Muscle of arm (tissue), 14 donors: ENCODE measurements at places on chromosomes 6 and 20. TPM values are rescaled to one million over a fixed set of nuclear protein-coding genes. Genes with fewer than 3 reads are reported as not detected.
A peak's percentile ranks its signal among the peaks of the same experiment; 100 is the strongest.

DNA sequence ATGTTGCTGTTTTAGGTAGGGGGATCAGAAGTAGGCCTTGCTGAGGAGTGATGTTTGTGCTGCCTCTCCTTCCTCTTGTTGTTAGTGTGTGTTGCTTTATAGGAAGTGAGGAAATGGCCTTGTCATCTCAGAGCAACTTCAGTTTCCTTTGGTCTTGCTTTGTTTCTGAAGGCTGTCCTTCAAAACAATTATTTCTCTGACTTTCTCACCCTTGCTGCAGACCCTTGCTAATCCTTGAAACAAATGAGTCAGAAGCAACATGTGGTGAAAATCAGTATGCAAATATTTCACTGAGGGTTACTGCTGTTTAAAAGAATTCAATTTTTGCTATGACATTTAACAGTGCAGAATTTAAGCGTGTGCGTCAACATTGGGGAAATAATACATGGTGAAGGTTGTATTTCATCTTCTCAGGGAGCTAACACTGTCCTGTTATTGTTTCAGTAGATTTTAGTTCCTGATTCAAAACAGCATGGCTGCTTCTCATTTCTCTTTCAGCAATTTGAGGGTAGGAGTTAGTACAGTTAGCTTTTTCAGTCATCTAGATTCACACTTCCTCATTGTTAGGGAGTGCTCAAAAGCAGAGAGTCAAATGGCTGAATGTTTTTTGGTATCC lies 13.8 kb downstream of the RNF144B start:
- no peak for DNase-seq

The TP53TG5 gene
- 0.82 TPM for polyA plus RNA-seq

DNA sequence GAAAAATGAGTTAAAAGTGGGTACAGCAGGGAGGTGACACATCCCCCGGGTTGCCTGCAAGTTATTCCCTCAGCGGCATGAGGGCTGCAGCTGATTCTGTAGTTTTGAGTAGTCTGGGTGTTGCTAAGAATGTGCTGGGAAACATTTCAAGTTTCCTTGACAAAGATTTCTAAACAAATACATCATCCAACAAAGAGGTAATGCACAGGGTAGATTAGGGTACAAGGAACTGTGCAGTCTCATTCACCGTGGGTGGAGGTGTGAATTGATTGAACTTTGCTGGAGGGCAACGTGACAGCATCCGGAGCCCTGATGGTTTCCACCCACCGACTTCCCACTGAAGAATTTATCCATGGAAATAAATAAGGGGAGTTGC lies 21.8 kb downstream of the CASS4 start:
- peak; percentile 24 for DNase-seq

DNA sequence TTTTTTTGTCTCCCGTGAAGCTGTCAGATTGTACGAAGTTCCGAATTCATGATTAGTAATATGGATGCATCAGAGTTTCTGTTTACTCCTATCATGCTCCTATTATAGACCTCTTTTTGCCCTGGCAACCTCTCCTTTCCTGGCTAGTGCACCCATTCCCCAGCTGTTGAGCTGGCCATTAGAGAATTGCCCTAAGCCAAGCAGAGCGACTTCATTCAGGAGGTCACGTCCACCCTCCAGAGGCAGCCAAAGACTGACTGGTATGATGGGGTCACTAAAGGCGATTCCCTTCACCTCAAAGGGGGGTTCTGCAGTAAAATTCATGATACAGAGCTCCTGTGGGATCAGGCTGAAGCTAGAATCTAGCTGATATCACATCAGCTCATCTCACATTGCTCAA lies 351.9 kb downstream of the BTBD3 start:
- no peak for DNase-seq
